Activated naive CD4-positive, alpha-beta T cell treated with anti-CD3 and anti-CD28 coated beads, Interleukin-2, amount 50 U/mL, for 72 hours (primary cell): ENCODE measurements at places on chromosomes 6 and 20. TPM values are rescaled to one million over a fixed set of nuclear protein-coding genes. Genes with fewer than 3 reads are reported as not detected.

Gene NHLRC1
- total RNA-seq, result not detected

Gene TUBB2B
- total RNA-seq, result 0.43 TPM

Gene COL12A1
- 0.06 TPM for total RNA-seq

Gene CTCFL
- total RNA-seq, result not detected

Gene EYA2
- not detected for total RNA-seq

Gene KCNG1
- total RNA-seq, result not detected

Gene OOEP
- total RNA-seq, result 0.48 TPM

Gene KHDC1L
- total RNA-seq, result not detected

Gene NRSN1
- not detected for total RNA-seq

Gene LKAAEAR1
- total RNA-seq, result not detected

Gene AHI1
- total RNA-seq, result 34.6 TPM
